Astrocyte of the cerebellum (primary cell): ENCODE measurements at places on chromosomes 12 and 14.

GRCh38 chr14:91729756-91730155 lies 2.1 kb downstream of the CATSPERB start:
- no peak for DNase-seq

DNA sequence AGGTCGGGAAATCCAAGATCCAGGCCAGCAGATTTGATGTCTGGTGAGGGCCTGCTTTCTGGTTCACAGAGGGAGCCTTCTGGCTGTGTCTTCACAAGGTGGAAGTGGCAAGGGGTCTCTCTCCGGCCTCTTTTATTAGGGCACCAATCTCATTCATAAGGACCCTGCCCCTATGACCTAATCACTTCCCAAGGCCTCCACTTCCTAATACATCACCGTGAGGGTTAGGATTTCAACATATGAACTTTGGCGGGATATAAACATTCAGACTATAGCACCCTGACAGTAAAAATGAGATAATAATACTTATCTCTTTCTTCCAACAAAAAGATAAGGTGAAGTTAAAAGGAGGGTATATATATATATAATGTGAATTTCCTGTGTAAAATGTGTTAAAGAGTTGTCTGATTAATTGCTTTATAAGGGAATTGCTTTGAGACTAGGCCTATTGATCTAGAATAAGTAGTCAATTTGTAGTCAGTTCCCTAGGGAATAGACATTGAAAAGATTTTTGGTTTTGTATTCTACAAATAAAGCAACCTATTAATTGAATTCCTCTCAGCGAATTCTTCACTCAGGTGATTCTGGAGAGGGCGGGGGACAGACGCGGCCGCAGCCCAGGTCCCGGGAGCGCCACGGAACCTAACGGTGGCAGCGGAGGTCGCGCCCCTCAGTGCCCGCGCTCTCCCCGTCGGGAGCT lies 516 bp upstream of the LGALS3 start:
- DNase-seq, result no peak

DNA sequence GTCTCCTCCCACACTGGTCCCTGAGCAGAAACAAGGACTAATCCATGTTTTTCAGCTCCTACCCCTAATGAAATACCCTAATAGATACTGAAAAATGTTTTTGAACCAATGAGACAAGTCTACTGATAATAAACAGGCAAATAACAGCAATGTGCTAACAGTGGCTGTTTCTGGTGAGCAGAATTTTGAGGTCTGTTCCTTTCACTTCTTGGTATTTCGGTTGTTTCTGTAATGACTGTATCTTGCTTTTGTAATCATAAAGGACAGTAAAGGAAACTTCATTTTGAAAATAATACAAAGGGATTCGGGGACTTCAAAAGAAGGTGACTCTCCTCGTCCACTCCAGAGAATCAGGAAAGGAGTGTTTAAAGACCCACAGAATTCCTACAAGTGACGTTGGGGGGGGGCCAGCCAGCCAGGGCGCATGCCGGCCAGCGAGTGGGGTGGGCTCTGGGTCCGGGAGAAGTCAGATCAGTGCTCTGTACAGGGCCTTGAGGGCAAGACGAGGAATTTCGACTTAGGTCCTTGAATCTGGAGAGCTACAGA lies 1.1 kb upstream of the CD9 start:
- DNase-seq, result no peak

GRCh38 chr14:58607952-58608317 lies 29.8 kb upstream of the DACT1 start:
- DNase-seq, result no peak

DNA sequence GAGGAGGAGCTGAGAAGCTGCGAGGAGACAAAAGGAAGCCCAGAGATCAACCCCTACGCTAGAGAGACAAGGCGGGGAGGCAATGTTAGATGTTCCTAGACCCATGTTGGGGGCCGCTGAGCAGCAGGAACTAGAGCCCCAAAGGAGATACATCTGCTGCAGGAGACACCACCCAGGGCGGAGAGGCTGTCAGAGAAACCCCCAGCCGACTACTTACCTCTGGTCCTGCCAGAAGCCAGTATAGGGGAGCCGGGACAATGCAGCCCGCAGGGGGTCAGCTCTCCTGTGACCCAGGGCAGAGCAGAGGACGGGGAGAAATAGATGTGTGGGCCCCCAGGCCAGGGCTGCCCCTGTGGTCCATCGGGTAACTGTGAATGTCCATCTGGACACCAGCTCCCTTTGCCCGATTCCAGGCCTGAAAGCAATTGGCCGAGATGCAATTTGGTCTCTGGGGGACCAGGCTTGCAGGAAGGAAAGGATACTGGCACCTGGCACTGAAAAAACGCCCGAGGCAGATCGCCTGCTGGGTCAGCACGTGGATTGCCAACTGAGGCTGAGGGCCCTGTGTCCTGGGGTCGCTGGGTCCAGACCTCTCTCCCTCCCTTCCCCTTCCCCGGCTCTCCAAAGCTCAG lies 34.9 kb downstream of the SYNE3 start:
- DNase-seq, result no peak

- no peak for DNase-seq
These were observed 66.0 kb downstream of the RIMBP2 start for GRCh38 chr12:130650131-130650530.

DNA sequence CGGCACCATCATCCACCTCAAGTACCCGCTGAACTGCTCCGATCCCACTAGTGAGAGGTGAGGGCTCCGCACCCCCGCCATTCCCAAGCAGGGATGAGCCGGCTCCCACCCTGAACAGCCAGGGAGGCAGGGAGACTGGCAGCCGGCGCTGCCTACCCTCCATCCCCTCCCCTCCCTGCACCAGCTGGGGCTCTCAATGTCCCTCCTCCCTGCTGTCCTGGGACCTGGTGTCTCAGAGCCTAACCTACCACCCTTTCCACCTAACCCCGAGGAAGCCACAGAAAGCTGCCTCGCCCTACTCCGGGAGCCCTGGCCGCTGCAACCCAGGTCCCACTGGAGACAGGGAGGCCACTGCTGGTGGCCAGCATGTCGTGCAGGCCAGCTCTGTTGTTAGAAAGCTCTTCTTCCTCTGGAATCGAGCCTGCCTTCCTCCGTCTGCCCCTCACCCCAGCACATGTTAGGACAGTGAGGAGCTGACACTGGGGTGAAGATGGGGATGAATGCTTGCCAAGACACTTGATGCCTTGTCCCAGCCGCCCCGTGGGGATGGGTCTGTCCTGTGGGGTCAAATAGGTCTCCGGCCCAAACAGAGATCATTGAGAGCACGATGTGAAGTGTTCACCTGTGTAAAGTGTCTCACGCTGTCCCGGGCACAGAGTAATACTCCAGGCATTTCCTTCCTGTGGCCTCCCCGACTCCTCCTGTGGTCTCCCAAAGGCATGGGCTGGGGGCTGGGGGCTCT lies 1.1 kb downstream of the PTPN6 start:
- DNase-seq, result no peak

DNA sequence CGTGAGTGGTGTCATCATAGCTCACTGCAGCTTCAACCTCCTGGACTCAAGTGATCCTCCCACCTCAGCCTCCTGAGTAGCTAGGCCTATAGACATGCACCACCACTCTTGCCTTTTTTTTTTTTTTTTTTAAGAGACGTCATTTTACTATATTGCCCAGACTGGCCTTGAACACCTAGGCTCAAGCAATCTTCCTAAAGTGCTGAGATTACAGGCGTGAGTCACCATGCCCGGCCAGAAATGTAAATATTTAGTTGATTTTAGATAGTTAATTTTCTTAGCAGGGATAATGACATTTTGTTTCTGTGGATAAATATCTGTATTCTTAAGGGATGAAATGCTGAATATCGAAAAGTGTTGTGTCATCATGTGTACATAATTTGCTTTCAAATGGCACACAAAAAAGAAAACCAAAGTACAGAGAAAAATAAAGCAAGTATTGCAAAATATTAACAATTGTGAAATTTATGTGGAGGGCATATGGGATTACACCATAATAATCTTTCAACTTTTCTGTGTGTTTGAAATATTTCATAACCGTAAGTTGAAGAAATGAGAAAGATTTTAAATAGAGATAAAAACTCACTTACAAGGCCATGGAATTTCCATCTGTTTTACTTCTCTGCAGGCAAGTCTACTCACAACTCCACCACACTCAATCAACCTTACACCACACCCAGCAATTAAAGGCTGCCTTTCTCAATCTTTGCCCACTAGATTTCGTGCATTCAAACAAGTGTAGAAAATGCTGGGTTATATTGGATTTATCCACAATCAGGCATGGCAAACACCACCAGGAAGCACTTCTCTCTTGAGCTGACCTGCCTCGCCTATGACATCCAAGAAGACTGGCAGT lies 93.7 kb downstream of the SPTSSA start:
- DNase-seq, result no peak

- DNase-seq, result no peak
These were observed 48.5 kb upstream of the CSRP2 start for GRCh38 chr12:76927170-76927784.

GRCh38 chr14:36820111-36820709 lies 158.6 kb downstream of the PAX9 start:
- no peak for DNase-seq

DNA sequence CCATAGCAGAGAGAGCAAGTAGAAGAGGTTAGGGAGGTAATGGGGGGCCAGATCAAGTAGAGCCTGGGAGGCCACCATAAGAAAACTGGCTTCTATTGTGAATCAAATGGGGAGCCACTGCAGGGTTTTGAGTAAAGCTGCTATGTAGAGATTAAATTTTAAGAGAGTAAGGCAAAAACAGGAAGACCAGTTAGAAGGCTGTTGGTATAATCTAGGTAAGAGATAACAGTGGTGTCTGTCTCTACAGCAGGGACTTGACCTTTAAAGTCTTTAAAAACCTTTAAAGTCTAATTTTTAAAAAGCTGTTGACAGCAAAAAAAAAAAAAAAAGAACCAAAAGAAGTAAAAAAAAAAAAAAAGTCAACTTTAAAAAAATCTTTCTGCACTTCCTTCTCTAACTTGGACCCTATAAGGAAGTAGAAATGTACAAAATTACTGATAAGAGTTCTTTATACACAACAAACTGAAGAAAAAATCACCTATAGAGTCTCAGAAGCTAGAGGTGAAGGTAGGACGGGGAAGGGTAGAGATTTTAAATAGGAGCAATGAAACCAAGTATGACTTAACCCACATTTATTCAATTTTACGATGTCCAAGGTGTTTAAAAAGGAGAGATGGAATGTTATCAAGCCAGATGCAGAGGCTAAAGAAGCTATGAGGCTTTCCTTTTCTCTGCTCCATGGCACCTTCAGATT lies 26.1 kb downstream of the SGPP1 start:
- no peak for DNase-seq

GRCh38 chr12:47080725-47081502 lies 1.2 kb upstream of the AMIGO2 start:
- no peak for DNase-seq

DNA sequence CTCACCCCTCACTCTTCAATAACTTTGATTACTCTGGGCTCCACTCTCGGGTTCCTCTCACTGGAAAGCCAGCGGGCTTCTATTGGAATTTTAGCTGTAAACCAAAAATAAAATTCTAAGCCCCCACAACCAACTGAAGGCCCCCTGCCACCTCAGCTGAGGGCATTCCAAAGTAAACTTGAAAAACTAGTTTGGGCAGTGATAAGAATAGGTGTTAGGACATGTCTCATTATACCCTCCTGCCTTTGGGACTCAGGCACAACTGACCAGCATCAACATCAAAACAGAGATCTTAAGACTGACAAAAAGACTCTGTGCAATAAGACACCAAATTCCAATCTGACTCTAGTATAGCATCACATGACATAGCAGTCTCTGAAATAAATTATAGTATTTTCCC lies 11.9 kb upstream of the TSPAN9 start:
- DNase-seq, result no peak

DNA sequence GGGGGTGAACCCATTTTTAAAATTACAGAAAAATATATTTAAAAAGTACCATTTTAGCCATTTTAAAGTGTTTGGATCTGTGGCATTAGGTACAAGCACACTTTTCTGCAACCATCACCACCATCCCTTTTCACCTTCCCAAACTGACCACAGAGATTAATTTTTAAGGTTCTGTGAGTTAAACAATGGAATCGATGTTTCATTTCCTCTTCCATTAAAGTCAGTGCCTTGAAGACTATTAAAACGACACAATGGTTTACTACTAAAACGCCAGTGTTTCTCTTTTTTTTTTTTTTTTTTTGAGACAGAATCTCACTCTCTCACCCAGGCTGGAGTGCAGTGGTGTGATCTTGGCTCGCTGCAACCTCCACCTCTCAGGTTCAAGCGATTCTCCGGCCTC lies 78.1 kb upstream of the GPR68 start:
- no peak for DNase-seq

GRCh38 chr14:20836668-20837338 lies 34.2 kb upstream of the RNASE1 start:
- no peak for DNase-seq

- no peak for DNase-seq
These were observed 18.3 kb upstream of the ZFP36L1 start for GRCh38 chr14:68811171-68811570.

GRCh38 chr12:19199332-19199731 lies 69.8 kb downstream of the PLEKHA5 start:
- no peak for DNase-seq

GRCh38 chr14:96246539-96246847 lies 9.5 kb upstream of the BDKRB1 start:
- DNase-seq, result no peak

- no peak for DNase-seq
These were observed 3.8 kb downstream of the DHRS2 start for GRCh38 chr14:23639891-23640523.

DNA sequence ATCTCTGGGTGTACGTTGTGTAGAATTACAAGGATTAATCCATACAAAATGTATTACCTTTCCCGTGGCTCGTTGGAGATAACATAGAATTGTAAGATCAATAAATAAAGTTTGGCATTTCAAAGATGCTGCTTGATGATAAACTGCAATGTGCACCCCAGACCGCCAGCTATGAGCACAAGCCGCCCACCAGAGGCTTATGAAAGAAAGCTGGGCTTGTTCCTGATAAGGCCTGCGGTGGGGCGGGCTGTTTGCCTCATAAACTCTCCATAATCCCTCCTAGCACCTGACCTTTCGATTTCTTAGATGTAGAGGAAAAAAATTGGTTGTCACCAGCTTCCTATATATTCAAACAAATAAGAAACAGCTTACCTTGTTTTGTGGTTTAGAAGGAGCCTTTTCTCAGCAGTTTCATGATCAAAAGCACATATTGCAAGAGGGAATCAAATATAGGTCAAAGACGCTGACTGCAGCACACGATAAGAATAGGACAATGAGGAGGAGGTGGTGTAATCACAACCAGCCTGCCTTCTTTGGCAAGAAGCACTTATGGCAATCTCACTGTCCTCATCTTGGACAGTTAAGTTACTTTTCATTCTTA lies 293.6 kb downstream of the RMST start:
- DNase-seq, result no peak
